Tibial artery (tissue), 4 donors: ENCODE measurements at places on chromosomes 2 and 18.
A peak's percentile ranks its signal among the peaks of the same experiment; 100 is the strongest.

DNA sequence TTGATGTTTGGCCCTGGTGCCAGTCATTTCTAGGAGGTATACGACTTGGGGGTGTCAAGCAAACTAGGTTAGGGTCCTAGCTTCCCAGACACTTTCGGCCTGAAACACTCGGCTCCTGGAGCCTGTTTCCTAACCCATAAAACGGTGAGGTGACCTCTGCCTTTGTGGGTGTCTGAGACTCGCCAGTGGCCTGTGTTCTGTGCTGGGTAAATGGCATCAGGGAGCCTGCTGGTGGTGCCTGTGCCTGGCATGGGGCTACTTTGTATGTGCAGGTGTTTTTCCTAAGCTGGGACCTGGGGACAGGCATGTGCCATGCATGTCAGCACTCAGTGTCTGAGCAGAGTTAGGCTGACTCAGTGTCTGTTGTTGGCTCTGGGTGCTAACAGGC is 139.2 kb downstream of the GLI2 start:
- DNase-seq = no peak
- no peak overlapping the region for H3K4me3 ChIP-seq
- H3K27ac ChIP-seq = peak overlapping the region; percentile 70
- H3K36me3 ChIP-seq = no peaks in the 10 kb centered on the region
- peaks cover 8% of the 10 kb centered on the region for H3K4me1 ChIP-seq

GRCh38 chr2:65661980-65662653 is 229.7 kb upstream of the SPRED2 start:
- no peak overlapping the region for H3K27ac ChIP-seq
- H3K36me3 ChIP-seq = no peaks in the 10 kb centered on the region
- no peaks in the 10 kb centered on the region for H3K27me3 ChIP-seq
- H3K4me3 ChIP-seq = no peak overlapping the region
- DNase-seq = no peak

GRCh38 chr18:44725300-44726058 is 44.8 kb downstream of the SETBP1 start:
- H3K36me3 ChIP-seq = no peaks in the 10 kb centered on the region
- H3K4me3 ChIP-seq = peak overlapping the region; percentile 11
- H3K27ac ChIP-seq = peak overlapping the region; percentile 70
- peak; percentile 49 for DNase-seq
- H3K4me1 ChIP-seq = no peaks in the 10 kb centered on the region

DNA sequence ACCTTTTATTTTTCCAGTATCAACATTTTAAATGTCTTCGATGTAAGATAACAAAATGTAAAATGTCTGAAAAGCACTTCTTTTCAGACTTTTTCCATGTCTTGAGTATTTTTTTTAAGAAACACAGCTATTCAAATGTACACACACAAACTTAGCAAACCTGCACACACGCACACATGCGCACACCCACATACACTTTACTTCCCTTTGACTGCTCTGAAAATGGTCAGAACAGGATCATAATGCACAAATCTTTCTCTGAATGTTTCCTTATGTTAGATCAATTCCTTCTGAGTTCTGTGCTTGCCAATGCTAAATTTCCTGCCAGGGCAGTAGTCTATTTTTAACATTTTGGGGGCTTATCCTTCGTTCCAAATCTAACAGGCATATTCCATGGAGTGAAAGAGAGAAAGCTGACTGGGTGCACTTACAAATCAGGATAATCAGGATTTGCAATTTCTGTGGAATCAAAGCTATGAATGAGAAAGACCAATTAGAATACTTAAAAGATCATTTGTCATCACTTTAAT is 136.3 kb downstream of the ZEB2 start:
- H3K36me3 ChIP-seq = no peaks in the 10 kb centered on the region
- no peak for DNase-seq
- peaks cover 7% of the 10 kb centered on the region for H3K4me1 ChIP-seq
- no peak overlapping the region for H3K4me3 ChIP-seq
- H3K27ac ChIP-seq = peak overlapping the region; percentile 27

- H3K36me3 ChIP-seq = no peaks in the 10 kb centered on the region
- no peak overlapping the region for H3K27ac ChIP-seq
- no peaks in the 10 kb centered on the region for H3K27me3 ChIP-seq
- DNase-seq = no peak
These were observed 87.3 kb downstream of the DOCK10 start for GRCh38 chr2:224954980-224955379.

GRCh38 chr2:235740821-235741220 is 247.0 kb downstream of the AGAP1 start:
- no peaks in the 10 kb centered on the region for H3K36me3 ChIP-seq
- H3K4me1 ChIP-seq = no peaks in the 10 kb centered on the region
- DNase-seq = no peak

DNA sequence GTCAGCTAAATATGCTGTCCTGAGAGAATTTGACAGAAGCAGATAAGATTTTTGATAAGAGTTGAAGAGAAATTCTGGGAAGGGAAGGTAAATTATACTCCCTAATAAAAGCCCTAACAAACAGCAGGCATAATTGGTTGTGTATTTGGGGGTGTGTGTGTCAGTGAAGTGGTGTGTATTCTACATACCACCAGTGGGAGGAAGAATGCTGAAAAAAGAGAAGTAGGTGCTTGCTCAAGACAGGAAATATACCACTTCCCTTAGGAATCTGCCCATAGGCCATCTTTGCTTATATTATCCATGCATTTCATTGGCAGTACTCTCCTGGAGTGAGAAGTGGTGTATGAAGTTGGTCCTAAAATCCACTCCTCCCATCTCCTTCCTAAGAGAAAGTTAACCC is 76.2 kb downstream of the FMNL2 start:
- peaks cover 79% of the 10 kb centered on the region for H3K4me1 ChIP-seq
- no peak for DNase-seq
- H3K27me3 ChIP-seq = no peaks in the 10 kb centered on the region
- no peak overlapping the region for H3K4me3 ChIP-seq
- H3K27ac ChIP-seq = peak overlapping the region; percentile 40

- peaks cover 11% of the 10 kb centered on the region for H3K36me3 ChIP-seq
- no peak overlapping the region for H3K27ac ChIP-seq
- H3K4me1 ChIP-seq = no peaks in the 10 kb centered on the region
These were observed 162.3 kb downstream of the LAMA3 start for GRCh38 chr18:23851470-23852002.

DNA sequence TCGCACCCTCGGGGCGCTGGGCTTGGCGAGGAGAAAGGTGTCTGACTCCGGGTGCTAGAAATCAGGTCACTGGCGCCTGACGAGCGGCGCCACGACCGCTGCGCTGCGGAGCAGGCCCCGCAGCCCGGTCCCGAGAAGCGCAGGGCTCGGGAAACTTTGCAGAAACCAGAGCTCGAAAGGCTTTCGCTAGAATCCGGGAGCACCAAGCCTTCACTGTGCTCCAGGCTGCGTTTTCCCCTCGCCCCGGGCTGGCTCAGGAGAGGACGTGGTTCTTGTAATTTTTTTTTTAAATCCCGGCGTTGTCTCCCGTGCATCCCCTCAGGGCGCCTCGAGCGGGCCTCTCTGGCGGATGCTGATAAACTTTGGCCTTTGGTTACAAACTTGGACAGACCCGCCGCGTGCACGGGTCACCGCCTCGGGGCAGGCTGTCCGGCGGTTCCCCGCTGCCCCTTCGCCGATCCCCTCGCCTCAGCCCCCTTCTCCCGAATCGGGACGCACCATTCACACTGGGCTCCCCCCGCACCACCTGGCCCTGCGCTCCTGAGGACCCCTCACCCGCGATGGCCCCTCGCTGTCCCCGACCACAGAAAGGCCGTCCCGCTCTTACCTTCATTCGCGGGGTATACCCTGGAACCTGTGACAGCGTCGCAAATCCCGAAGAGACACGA is 419 bp downstream of the EPHA4 start:
- H3K4me1 ChIP-seq = peaks cover 45% of the 10 kb centered on the region
- peak overlapping the region; percentile 89 for H3K4me3 ChIP-seq
- H3K36me3 ChIP-seq = no peaks in the 10 kb centered on the region
- DNase-seq = peak; percentile 33
- H3K27me3 ChIP-seq = peaks cover 10% of the 10 kb centered on the region
- H3K27ac ChIP-seq = peak overlapping the region; percentile 81
